Effector CD4-positive, alpha-beta T cell (primary cell): ENCODE measurements at places on chromosomes 1 and 21.

DNA sequence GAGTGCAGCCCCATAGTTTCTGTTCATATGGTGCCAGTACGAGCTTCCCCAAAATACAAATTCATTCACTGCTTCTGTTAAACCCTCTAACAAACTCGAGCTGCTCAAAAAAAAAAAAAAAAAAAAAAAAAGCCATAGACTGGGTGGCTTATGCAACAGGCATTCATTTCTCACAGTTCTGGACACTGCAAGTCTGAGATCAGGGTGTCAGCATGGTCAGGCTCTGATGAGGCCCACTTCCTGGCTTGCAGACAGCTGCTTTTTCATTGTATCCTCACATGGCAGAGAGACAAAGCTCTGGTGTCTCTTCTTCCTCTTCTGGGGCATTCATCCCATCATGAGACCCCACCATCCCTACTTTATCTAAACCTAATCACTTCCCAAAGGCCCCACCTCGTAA is 121.6 kb downstream of the PTBP2 start:
- no peak for DNase-seq

DNA sequence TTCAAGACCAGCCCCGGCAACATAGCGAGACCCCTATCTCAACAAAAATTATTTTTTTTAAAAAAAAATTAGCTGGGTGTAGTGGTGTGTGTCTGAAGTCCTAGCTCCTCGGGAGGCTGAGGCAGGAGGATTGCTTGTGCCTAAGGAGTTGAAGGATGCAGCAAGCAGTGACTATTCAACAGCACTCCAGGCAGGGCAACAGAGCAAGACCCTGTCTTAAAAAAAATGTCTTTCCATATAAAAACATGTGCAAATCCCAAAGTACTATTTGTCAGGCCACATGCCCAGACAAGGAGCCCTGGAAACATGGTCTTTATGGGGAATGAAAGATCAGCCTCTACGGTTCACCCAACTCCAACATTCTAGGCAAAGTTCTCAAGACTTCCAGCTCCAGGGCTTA is 13.3 kb downstream of the IFFO2 start:
- no peak for DNase-seq

- DNase-seq = no peak
These were observed 20.9 kb downstream of the PLA2G2F start for GRCh38 chr1:20160034-20160433.

GRCh38 chr1:209747580-209748262 is 8.1 kb upstream of the TRAF3IP3 start:
- peak; percentile 69 for DNase-seq

GRCh38 chr1:21324368-21325141 is 34.3 kb upstream of the ECE1 start:
- peak; percentile 49 for DNase-seq

DNA sequence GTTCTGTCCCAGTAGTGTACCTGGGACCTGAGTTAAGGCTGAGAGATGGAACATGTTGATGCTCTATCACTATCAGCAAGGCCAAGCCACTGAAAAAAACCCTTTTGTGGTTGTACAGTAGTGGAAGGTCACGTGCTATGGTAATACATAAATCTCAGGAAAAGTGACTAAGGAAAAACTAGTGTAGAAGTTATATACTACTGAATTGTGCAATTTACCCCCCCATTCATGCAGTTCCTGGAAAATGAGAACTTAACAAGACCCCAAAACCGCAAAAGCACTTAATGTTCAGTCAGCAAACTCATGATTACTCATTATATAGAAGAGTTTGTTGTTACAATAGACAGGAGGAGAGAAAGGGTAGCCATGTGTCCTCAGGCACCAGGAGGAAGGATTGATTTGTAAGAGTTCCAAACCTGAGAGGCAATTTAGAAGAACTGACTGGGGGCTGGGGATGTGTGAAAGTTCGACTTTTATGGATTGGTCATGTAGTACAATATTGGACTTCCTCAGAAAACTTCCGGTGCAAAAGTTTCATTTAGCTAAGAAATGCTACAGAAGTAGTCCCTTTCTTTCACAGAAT is 91.6 kb downstream of the RGL1 start:
- no peak for DNase-seq

DNA sequence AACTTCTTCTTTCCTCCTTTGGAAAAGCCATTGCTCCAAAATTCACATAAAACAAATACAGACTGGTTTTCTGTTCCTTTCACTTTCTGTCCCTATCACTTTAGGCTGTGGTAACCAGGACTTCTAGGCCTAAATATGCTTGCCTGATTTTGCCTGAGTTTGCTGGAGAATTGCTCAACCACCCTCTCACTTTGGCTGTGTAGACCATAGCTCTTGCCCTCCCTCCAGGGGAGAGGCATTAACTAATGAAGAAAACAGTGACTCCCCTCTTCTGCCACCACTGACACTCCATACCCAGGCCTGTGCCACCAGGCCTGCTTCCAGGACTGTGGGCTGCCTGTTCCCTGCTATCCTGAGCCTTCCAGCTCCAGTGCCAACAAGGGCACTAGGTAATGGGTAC is 163.5 kb downstream of the TOMM20 start:
- no peak for DNase-seq
